ENCODE measurements at places on chromosomes 16 and 17. TPM values are rescaled to one million over a fixed set of nuclear protein-coding genes. Genes with fewer than 3 reads are reported as not detected.

DNA sequence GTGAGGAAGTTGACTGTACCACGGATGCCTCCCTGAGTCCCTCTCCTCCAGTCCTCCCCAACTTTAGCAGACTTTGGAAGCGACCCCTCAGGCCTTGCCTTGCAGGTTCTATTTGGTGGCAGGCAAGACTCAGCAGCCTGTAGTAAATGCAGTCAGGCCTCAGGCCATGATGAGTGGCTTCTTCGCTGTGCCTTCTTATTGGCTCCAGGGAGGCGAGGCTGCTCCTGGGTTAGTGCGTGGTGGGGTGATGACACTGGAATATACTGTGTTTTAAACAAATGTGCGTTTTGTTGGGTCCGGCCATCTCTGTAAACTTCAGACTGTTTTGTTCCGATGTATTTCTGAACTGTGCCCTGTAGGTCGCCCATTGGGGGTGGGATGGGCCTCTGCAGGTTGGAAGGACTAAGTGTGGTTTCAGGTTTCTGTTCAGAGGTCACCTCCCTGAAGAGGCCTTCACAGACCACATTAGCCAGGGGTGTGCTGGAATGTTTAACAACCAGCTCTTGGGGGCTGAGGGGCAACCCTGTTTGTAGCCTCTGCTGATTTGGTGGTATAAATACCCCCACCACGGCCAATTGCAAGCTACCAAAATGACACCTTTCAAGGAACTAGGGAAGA is 62.5 kb downstream of the CYLD start:
- H3K4me3 ChIP-seq, result no peak overlapping the region
- H3K36me3 ChIP-seq, result no peaks in the 10 kb centered on the region
- DNase-seq, result no peak
- no peak overlapping the region for H3K27ac ChIP-seq

DNA sequence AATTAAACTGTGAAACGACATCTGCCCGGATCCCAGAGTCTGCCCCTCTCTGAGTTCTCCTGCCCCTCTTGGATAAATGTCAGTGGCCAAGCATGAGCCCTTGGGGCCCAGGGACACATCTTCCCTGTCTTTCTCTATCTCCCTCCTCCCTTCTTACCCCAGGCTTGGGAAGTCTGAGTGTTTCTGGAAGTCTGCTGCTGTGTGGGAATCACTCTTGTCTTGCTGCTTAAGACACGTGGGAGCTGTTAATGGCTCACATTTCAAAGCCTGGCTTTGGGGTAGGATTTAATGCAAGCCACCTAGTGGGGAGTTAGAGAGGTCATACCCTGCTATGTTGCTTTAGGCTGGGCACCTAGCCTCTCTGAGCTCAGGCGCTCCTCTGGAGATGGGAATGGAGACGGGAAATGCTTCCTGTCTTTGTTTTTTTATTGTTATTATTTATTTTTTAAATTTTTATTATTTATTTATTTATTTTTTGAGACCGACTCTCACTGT is 218.5 kb upstream of the CIBAR2 start:
- H3K27me3 ChIP-seq, result no peaks in the 10 kb centered on the region
- H3K27ac ChIP-seq, result no peak overlapping the region
- no peak for DNase-seq

DNA sequence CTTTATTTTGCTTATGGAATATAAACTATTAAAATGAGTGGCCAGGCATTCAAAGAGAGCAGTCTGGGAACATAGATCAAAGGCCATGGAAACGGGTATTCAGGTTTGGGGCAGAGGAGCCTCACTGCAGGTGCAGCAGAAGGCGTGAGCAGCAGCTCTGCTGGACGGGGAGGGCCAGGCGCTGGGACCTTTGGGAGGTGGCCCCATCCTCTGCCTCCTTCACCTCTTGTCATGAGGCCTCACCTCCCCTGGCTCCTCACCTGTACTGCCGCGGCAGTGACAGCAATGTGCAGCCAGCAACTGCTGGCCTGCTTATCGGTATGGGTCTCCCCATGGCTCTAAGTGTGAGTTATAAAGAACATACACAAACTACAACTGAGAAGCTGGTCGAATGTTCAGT is 109.4 kb downstream of the CDK5R1 start:
- no peaks in the 10 kb centered on the region for H3K27me3 ChIP-seq
- H3K27ac ChIP-seq, result no peak overlapping the region
- H3K4me3 ChIP-seq, result no peak overlapping the region
- no peaks in the 10 kb centered on the region for H3K4me1 ChIP-seq

DNA sequence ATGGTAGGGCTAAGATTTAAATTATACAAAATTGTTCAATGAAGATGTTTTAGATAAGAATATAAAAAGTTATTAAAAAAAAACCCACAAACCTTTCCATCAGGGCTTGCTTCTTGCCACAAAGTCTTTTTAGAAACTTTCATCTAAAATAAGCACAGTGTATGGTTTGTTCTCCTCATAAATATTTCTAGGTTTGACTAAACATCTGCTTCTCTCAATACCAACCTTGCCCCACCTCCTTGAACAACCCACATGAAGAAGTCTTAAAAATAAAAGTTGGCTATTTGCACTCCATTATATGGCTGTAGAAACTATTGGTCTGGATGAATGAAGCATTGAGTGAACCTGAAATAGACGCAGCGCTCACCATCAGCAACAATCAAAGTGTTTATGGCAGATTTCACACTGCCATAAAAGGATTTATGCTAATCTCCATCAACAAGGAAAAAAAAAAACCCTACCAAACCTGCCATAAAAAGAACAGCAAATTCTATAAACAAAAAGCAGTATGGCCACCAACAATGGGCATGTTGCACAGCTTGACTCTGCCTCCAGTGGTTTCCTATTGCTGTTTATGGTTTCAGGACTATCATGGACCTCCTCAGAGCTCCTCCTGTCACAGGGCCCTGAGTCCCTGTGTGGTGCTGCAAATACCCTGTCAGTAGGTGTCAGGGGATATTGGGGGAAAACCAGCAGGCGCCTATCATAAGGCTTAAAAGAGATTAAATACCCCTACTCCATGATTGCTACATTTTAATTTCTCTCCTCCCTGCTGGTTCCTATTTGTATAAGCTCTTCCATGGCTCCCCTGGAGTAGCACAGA is 37.6 kb downstream of the SNX11 start:
- peaks cover 3% of the 10 kb centered on the region for H3K27me3 ChIP-seq
- H3K4me3 ChIP-seq, result no peak overlapping the region
- H3K36me3 ChIP-seq, result no peaks in the 10 kb centered on the region
- no peak for DNase-seq

GRCh38 chr17:39628655-39629493 is 2.1 kb downstream of the PPP1R1B start:
- H3K4me1 ChIP-seq, result peaks cover 6% of the 10 kb centered on the region
- H3K36me3 ChIP-seq, result no peaks in the 10 kb centered on the region
- peak overlapping the region; percentile 93 for H3K27ac ChIP-seq
- H3K4me3 ChIP-seq, result peak overlapping the region; percentile 70
- no peak for DNase-seq
- H3K27me3 ChIP-seq, result no peaks in the 10 kb centered on the region

- no peak for DNase-seq
- no peaks in the 10 kb centered on the region for H3K4me1 ChIP-seq
- H3K27me3 ChIP-seq, result no peaks in the 10 kb centered on the region
- no peaks in the 10 kb centered on the region for H3K36me3 ChIP-seq
Observed at GRCh38 chr17:15501282-15501681, 33.9 kb upstream of the CDRT4 start.

Gene SCN4A
- total RNA-seq, result 16.7 TPM

GRCh38 chr16:2328428-2328827 is 12.1 kb downstream of the ABCA3 start:
- H3K36me3 ChIP-seq, result no peaks in the 10 kb centered on the region
- H3K4me3 ChIP-seq, result no peak overlapping the region
- H3K27ac ChIP-seq, result no peak overlapping the region

- H3K27ac ChIP-seq, result peak overlapping the region; percentile 67
- no peaks in the 10 kb centered on the region for H3K36me3 ChIP-seq
- DNase-seq, result no peak
- H3K4me3 ChIP-seq, result no peak overlapping the region
- no peaks in the 10 kb centered on the region for H3K27me3 ChIP-seq
Observed at GRCh38 chr16:53893731-53894435, 189.9 kb downstream of the FTO start.

DNA sequence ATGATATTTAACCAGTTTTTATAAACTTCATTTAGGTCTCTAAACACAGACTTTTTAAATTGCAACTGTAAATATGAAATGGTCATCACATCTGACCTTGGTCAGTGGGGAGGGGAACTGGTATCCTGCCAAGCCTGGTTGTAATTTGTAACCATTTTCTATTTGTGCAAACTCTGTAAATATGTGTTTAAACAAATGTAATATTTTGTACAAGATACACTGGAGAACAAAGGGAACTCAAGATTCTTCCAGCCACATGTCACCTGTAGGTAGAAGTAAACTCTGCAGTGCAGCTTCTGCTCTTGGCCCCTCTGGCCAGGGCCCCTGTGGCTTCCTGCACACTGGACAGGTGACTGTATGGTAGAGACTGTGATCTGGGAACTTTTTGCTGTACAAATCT is 35.8 kb downstream of the AKAP1 start:
- no peaks in the 10 kb centered on the region for H3K27me3 ChIP-seq
- H3K4me3 ChIP-seq, result no peak overlapping the region
- no peak overlapping the region for H3K27ac ChIP-seq
- DNase-seq, result no peak

Gene RAD51C
- total RNA-seq, result 26.2 TPM

DNA sequence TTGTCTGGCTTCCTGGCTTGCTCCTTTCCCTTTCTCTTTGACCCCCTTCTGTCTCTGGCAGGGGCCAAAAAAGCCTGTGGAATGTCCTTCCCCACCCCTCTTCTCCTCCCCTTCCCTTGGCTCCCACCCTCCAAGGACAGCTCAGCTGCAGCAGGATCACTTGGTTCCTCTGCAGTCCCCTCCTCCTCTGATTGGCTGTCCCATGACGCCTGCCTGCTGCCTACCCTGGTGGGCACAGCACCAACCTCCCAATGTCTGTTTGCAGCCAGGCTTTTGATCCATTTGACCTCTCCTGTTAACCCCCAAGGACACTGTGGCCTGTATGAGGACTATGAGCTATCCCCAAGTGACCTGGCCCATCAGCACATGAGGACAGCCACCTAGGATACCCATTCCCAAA is 14.8 kb upstream of the MTMR4 start:
- no peaks in the 10 kb centered on the region for H3K36me3 ChIP-seq
- no peaks in the 10 kb centered on the region for H3K27me3 ChIP-seq
- H3K4me3 ChIP-seq, result peak overlapping the region; percentile 33
- H3K27ac ChIP-seq, result peak overlapping the region; percentile 93
- H3K4me1 ChIP-seq, result no peaks in the 10 kb centered on the region

DNA sequence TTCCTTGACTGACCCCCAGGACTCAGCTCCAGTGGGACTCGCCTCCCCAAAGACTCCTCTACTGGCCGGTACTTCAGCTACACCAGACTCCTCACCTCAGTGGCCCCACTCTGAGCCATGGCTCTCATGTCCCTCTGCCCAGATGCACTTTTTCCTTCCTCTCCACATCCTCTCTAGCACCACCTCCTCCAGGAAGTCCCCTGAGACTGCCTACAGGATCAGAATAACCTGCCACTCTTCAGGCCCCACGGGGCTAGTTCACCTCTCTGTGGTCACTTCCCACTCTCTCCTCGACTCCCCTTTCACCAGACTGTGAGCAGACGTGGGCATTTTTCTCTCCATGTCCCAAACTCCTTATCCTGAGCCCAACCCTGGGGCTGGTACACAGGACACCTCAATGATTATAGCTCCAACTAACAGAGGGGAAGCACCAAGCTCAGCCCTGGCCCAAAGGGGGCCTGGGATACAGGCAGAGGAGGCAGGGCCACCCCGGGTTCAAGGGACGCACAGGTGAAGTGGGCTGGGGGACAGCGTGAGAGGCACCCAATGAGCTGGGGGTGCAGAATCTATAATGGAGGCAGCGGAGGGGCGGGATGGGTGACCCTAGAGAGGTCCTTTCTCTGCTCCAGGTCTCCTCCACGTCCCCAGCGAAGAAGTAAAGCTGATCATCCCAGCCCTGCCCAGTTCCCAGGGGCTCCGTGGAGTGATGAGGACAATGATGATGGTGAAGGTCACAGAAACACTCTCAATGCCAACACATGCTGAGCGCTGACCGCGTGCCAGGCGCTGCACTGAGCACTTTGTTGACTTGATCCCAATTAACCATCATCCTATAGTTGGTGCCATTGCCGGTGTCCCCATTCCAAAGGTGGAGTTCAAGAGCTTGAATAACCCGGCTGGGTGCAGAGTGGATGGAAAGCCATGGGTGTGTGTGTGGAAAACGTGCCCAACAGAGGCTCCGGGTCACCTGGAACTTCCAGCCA is 3.9 kb downstream of the TRPV3 start:
- no peak for DNase-seq
- no peaks in the 10 kb centered on the region for H3K36me3 ChIP-seq
- H3K27ac ChIP-seq, result no peak overlapping the region
- H3K4me3 ChIP-seq, result no peak overlapping the region
- no peaks in the 10 kb centered on the region for H3K27me3 ChIP-seq

Gene ACAP1
- total RNA-seq, result 5.2 TPM

DNA sequence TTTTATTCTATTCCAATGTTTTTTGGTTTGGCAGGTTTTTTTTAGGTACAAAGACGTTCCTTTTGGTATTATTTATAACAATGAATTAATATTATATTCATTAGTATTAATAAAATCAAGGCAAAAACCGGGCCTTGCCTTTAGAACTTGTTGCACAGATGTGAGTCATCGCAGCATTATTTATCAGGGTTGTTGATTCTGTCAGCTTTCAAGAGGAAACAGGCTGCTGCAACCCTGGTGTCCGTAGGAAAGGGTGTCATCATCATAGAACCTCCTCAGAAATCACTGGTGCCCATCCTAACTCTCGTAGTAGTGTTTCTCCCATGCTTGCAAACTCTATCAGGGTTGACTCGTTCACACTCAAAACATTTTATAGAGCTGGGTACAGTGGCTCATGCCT is 10.2 kb upstream of the LRRC37B start:
- H3K4me1 ChIP-seq, result no peaks in the 10 kb centered on the region
- H3K36me3 ChIP-seq, result peaks cover 9% of the 10 kb centered on the region
- no peaks in the 10 kb centered on the region for H3K27me3 ChIP-seq
- H3K27ac ChIP-seq, result no peak overlapping the region
- no peak overlapping the region for H3K4me3 ChIP-seq
- no peak for DNase-seq

Gene TNRC6C
- 21.7 TPM for total RNA-seq

Data from breast epithelium (tissue), 4 donors.